ENCODE measurements at places on chromosomes 6 and 20.

- no peak for DNase-seq
Observed at GRCh38 chr20:3973705-3974104, 41.7 kb downstream of the RNF24 start.

GRCh38 chr20:53050338-53050737 is 78.2 kb downstream of the TSHZ2 start:
- DNase-seq: no peak

DNA sequence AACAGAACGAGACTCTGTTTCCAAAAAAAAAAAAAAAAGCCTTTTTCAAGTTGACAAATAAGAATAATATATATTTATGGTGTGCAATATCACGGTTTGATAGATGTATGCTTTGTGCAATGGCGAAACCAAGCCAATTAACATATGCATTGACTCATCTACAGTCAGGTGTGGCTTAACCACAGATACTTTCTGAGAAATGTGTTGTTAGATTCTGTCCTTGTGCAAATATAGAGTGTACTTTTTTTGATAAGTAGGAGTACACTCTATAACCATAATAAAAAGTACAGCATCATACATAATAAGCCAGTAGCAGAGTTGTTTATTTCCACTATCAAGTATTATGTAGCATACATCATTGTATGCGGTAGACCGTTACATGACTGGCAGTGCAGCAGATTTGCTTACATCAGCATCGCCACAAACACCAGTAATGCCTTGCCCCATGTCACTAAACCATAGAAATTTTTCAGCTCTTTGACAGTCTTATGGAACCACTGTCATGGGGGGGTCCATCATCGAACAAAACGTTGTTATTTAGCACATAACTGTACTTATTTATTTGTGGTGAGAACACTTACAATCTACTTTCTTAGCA is 59.2 kb downstream of the TMEM170B start:
- no peak for DNase-seq

- peak; percentile 72 for DNase-seq
Observed at GRCh38 chr6:169692516-169692915, 9.3 kb downstream of the WDR27 start.

DNA sequence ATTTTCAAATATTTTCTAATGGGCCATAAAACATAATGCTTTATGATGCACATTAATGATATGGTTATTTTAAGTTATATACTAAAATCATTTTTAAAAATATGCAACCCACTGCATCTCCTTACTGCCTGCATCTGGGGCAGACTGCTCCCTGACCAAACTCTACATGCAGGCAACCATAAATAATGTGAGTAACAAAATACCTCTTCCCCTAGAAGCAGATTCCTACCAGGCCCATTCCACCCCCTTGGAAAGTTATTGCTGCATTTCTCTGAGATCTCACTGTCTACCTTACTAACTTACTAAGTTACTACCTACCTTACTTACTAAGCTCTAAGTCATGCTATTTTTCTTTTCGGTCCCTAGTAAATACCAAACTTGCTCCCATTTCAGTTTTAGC is 71.8 kb downstream of the ATG5 start:
- DNase-seq: peak; percentile 41

GRCh38 chr20:25056690-25057233 is 1.2 kb downstream of the ACSS1 start:
- no peak for DNase-seq

GRCh38 chr20:53530440-53530839 is 63.2 kb downstream of the ZNF217 start:
- no peak for DNase-seq

DNA sequence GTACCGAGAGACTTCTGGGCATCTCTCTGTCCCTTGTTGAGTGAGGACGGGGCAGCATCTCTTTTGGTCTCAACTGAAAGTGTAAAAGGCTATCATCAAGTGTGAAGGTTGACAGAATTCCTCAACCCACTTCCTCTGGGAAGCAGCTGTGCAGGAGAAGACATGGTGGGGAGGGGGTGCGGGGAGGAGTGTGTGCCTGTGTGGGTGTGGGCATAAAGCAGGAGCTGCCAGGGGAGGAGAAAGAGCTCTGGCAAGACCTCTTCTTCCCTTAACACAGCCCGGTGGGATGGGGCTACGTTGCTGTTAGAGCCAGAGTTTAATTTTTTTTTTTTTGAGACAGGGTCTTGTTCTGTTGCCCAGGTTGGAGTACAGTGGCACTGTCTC is 31.8 kb downstream of the CPXM1 start:
- no peak for DNase-seq

DNA sequence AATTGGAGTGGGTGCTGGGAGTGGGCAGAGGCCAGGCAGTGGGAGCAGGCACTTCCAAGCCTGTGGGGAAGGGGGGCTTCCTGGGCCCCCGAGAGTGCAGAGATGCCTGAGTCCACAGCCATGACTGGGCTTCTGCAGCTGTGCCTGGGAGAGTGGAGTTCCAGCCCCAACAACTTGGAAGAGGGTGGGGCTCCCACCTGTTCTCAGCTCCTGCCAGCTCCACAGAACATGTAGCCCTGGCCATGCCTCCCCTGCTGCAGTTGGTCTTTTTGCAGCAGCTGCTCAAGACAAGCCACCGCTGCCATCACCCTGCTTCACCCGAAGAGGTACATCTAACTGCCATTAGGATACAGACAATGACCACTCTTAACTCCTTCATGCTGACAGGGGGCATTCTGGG is 1092.3 kb downstream of the KHDRBS2 start:
- no peak for DNase-seq

All from HT1080 (cell line).